Large intestine (tissue), 12 donors: ENCODE measurements at places on chromosomes 7 and 10. TPM values are rescaled to one million over a fixed set of nuclear protein-coding genes. Genes with fewer than 3 reads are reported as not detected.

TAS2R60 gene
- polyA plus RNA-seq, result not detected

ZNF804B gene
- polyA plus RNA-seq, result 0.04 TPM

PLCE1 gene
- polyA plus RNA-seq, result 27.4 TPM

ALOX5 gene
- 17.6 TPM for polyA plus RNA-seq

RELN gene
- 5.0 TPM for polyA plus RNA-seq

ZNF488 gene
- 2.2 TPM for polyA plus RNA-seq

RAB19 gene
- polyA plus RNA-seq, result 1.2 TPM

MUC12 gene
- polyA plus RNA-seq, result 3.3 TPM

SMKR1 gene
- polyA plus RNA-seq, result 1.1 TPM

MYH16 gene
- polyA plus RNA-seq, result 0.01 TPM

CDHR1 gene
- polyA plus RNA-seq, result 0.42 TPM

TRIL gene
- 6.3 TPM for polyA plus RNA-seq

LRRC18 gene
- polyA plus RNA-seq, result 0.24 TPM

ITGB8 gene
- polyA plus RNA-seq, result 26.8 TPM

GPR22 gene
- polyA plus RNA-seq, result 2.5 TPM

SYT15 gene
- 2.5 TPM for polyA plus RNA-seq
